ENCODE measurements at places on chromosomes 7 and 10.

- DNase-seq, result no peak
These were observed 115.1 kb downstream of the GNAI1 start for GRCh38 chr7:80249619-80250295.

GRCh38 chr10:126481181-126481580 lies 92.9 kb upstream of the ADAM12 start:
- no peak for DNase-seq

DNA sequence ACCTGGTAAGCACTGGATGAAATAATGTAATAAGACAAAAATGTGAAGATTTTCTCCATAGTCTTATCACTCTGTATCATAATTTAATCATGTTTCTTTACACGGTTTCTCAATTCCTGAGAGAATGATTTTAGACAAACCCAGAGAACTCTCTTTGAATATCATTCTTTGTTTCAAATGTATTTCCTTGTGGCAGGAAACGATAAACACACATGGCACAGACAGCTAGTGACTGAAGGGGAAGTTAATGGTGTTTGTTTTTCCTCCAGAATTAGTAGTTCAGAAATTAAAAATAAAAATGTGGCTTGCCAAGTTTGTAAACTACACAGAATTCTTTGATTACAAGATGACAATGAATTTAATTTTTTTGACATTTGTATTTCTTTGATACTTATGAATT lies 163.7 kb upstream of the PRPS1L1 start:
- DNase-seq, result no peak

DNA sequence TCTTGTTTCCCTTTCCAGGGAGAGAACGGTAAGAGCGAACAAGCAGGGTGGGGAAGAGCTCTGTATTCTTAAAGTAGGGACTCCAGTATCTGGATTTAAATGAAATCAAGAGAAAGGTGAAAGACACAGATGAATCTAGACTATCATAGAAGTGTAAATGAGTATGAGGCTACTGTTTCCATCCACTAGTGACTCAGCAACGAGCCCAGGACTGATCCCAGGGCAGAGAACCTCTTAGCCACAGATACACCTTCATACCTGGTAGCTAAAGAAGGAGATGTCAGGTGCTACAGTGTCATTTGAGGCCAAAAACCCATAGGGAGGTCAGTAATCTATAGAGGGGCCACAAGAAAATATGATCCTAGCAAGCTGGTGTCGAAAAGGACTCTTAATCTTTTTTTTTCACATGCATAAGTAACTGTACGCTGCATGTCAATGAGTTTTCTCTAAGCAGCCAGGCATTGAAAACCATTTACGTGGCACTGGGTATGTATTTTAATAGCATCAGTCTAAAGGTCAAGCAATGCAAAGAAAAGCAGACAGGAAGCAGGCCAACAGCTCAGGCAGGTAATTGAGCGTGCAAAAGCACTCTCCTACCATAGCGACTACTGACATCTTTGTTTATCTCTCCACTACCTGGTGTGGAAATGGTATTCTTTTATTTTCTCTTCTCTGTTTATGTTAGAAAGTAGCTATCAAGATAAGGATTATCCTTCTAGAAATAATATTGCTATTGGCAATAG lies 91.5 kb upstream of the EGR2 start:
- no peak for DNase-seq

- no peak for DNase-seq
These were observed 14.4 kb downstream of the MRPL32 start for GRCh38 chr7:42946627-42946950.

DNA sequence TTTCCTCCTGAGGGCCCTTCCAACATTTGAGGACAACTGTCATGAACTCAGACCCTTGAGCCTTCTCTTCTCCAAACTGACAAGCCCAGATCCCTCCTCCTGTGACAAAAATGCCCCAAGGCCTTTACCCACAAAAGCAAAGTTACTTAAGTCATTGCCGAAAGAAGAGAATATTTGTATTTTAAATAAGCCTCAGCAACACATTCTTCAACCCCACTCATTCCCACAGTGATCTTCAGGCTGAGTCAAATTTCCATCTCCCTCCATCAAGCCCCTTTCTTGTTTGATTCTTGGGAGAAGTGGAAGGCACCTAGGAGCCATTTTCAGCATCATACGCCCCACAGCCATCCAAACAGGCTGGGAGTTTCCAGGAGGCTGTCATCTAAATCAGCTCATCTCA lies 150.8 kb upstream of the PDE1C start:
- no peak for DNase-seq

GRCh38 chr10:70228491-70228890 lies 4.7 kb downstream of the PPA1 start:
- no peak for DNase-seq

DNA sequence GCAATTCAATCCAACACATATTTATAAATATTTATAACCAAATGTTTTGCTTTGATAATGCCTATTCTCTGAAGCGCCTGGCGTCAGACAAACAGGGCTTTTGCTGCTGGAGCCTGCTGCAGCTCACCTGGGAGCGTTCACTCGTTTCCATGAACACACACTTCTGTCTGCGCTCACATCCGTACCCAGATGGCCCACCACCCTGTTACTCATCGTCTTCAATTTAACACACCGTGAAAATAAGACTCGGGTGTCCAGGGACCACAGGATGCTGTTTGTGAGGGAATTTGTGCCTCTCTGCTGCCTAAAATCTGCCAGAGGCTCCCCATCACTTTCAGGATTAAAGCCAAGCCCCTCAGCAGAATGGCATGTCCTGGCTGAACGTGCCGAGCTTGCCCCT lies 74.1 kb downstream of the SLIT1 start:
- DNase-seq, result no peak

- no peak for DNase-seq
These were observed 112.0 kb upstream of the CHST15 start for GRCh38 chr10:124205432-124205831.

GRCh38 chr10:108904163-108904838 lies 1019.0 kb downstream of the XPNPEP1 start:
- no peak for DNase-seq

- DNase-seq, result no peak
These were observed 39.5 kb downstream of the ZNF365 start for GRCh38 chr10:62413652-62414051.

DNA sequence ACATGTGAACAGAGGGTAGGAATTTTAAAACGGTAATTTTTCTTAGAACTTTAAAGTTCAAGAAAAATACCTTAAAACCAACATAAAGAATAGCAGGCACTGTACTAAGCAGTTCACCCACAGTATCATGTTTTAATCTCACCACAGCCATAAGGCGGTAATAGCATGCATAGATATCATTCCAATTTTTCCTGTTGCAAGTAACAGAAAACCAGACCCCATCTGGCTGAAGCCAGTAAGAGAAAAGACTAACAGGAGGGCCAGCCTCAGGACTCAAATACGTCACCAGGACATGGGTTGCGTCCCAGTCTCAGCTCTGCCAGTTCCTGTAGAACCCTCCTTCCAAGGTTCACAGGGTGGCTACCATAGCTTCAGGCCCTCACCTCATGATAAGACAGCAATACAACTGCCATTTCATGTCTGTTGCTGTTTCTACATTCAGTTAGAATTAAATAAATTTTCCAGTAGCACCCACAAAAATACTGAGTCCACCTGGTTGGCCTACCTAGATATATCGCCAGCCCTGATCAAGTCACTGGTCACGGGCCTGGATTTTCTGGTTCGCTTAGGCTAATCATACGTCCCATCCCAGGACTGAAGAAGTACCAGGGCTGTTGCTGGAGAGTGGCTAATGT lies 2.0 kb upstream of the RNF32 start:
- DNase-seq, result no peak

DNA sequence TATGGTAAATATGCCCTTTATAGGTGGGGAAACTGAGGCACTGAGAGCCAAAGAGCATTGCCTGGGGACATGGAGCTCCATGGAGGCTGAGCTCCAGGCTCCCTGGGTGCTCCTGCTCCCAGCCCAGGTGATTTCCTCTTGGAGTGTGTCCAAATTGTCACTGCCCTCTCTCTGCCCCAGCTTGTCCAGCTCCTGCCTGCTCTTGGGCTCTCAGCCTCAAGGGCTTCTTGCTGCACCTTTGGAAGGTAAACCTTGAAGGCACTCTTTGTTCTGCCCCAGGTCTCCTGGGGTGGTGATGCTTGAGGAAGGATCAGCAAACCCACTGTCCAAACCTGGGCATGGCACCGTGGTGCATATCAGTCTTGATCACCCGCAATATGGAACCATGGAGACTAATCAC lies 166.1 kb downstream of the RPS24 start:
- no peak for DNase-seq

GRCh38 chr10:31867646-31868045 lies 61.0 kb downstream of the ARHGAP12 start:
- no peak for DNase-seq

GRCh38 chr7:22667562-22668239 lies 59.3 kb upstream of the IL6 start:
- DNase-seq, result no peak

GRCh38 chr7:16203065-16203464 lies 218.3 kb downstream of the CRPPA start:
- DNase-seq, result no peak

GRCh38 chr10:18140149-18140956 lies at the start of gene CACNB2:
Gene CACNB2, plus strand, starts transcription at chr10:18140424.
- peak; percentile 25 for DNase-seq

DNA sequence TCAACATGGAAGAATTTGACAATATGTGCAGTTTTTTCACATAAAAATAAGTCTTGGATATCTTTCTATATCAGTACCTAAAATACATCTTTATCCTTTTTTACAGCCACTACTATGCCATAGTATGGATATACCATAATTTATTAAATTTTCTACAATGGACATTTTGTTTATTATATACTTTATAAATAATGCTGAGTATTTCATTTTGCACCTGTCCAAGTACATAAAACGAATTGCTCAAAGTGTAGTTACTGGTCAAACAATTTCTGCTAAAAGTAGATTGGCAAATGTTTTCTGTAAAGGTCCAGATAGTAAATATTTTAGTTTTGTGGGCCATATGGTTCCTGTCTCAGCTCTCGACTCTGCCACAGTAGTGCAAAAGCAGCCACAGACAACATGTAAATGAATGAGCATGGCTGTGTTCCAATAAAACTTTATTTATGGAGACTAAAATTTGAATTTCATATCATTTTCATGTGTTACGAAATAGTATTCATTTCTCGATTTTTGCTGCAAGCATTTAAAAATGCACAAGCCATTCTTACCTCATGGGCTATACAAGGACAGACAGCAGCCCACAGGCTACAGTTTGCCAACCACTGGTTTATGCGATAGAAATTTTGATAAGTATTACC lies 96.9 kb upstream of the STEAP1B start:
- DNase-seq, result no peak

DNA sequence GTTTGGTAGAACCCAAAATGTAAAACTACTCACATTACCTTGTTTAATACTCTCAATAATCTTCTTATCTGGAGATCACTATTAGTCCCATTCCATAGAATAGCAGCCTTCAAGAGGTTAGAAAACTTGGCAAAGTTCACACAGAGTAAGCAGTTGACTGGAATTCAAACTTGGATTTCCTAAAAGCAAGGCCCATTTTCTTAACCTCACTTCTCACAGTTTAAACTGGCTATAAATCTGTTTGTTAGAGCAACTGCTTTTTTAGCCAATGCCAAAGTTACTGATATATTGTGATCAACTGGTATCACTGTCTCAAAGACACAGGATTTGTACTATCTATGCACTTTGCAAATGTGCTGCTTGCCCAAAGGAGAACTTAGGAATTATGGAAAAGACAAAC lies 230.2 kb downstream of the THSD7A start:
- no peak for DNase-seq

GRCh38 chr10:70300908-70301597 lies 17.2 kb upstream of the NPFFR1 start:
- no peak for DNase-seq

DNA sequence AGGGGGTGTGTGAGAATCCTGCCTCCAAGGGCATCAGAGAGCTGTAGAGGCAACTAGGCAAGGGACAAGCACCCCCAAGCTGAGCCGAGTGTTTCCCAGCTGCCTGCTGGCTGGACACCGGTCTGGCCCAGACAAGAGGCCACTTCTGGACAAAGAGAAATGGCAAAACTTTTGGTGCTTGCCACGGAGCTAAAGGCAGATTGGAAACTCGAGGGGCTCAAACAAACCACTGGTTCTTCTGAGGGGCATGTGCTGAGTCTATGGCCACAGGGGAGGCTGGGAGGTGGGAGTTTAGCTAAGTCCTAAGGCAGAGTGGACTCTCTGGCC lies 66.5 kb upstream of the INPP5A start:
- no peak for DNase-seq

DNA sequence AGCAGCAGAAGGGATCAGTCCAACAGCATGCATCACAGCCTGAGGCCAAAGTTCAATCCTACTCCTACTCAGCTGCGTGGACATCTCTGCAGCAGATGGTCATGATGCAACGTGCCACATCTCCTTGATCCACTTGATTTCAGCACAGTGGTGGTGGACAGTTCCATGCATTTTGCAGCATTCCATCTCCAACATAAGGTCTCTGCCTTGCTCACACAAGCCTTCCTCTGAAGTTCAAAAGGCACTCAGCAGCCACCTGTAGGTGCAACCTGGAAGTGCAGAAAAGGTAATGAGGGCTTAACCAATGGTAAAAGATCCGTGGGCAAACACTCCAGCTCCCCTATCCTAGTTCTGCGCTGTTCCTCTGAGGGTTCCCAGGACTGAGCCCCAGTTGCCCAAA lies 57.5 kb upstream of the CHCHD3 start:
- peak; percentile 12 for DNase-seq

DNA sequence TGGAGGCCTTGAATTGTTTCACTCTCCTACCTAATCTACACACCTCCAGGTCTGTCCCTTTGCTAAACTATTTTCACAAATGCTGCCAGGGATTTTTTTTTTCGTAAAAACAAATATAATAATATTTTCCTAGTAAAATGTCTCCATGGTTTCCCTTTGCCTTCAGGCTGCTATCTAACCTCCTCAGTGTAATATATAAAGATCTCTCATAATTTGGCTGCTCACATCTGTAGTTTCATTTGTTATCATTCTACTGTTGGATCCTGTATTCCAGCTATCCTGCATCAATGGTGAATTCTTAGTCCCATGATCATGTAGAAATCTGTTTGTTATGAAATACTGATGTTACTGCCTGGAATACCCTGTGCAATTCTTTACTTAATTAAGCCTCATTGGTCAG lies 211.9 kb upstream of the CHRM2 start:
- no peak for DNase-seq

DNA sequence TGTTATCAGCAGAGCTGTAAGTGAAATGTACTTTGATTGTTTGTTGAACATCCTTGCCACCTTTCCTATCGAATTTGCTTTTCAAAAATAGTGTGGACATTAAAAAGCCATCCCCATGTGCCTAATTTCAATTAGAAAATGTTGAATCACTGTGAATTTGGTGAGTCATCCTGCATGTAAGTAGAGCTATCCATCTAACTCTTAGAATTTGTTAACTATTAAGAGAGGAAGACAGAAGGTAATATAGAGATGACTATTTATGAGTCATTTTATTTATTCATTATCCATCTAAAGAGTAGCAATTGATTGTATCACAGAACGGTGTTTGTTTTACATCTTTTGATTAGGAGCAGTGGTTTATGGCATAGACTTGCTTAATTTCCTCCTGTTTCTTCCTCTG lies 154.7 kb downstream of the MGMT start:
- no peak for DNase-seq
